Adrenal gland (tissue), 19 donors: ENCODE measurements at places on chromosomes 6 and 20.

DNA sequence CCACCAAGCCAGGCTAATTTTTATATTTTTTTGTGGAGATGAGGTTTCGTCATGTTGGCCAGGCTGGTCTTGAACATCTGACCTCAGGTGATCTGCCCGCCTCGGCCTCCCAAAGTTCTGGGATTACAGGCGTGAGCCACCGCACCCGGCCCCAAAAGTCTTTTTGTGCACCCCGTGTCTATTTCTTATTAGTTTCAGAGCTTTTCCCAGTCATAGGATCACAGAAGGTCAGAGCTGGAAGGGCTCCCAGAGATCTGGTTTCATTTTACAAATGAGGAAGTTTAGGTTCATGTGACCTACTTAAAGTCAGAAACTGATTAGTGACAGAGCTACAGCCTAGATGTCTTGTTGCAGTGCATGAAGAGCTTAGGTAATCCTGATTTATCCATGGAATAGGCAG is 1.6 kb upstream of the OGFRL1 start:
- DNase-seq: peak; percentile 58

DNA sequence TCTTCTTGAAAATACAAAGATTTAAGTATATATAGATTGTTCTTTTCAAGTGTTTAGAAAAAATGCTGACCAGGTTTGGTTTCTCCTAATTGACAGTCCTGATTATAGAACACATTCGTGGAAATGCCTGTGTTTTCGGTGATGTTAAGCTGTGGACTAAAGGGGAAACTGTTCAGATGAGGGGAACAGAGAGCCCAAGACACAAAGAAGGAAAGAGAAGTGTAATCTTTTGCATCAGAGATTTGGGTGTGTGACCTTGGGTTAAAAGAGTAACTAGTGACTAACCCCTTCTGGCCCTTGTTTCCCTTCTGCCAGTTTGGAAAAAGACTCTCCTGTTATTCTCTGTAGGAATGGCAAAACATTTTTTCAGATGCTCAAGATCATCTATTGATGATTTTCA is 331.3 kb downstream of the RIMS1 start:
- DNase-seq: no peak

DNA sequence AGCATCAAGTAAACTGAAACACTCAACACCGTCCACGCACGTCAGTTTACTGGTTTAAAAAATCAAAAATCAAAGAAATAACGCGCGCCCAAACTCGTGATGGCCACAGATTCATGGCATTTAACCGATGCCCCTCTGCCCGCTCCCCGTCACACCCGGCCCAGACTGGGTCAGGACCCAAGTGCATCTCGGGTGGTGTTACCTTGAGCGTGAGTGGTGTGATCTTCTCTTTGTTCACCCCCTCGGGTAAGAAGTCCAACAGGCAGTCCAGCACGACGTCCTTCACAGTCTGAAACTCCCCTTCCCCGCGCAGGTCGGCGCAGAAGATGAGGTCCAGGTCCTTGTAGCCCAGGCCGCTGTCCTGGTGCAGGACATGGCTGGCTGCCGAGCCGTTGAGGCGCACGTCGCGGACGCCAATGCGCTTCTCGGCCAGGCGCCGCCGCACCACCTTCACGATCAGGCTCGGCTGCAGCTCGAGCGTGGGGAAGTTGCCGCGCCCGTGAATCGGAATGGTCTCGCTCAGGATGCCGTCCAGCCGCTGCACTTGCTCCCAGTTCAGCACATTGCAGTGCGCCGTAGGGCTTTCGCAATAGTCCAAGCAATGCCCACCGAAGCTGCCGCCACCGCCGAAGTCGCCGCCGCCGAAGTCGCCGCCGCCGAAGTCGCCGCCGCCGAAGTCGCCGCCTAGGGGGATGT is 945 bp downstream of the TENT5A start:
- peak; percentile 72 for DNase-seq

GRCh38 chr6:168838037-168838399 is 397.0 kb downstream of the SMOC2 start:
- DNase-seq: no peak

GRCh38 chr20:57851796-57852195 is 142.0 kb upstream of the PMEPA1 start:
- DNase-seq: no peak

DNA sequence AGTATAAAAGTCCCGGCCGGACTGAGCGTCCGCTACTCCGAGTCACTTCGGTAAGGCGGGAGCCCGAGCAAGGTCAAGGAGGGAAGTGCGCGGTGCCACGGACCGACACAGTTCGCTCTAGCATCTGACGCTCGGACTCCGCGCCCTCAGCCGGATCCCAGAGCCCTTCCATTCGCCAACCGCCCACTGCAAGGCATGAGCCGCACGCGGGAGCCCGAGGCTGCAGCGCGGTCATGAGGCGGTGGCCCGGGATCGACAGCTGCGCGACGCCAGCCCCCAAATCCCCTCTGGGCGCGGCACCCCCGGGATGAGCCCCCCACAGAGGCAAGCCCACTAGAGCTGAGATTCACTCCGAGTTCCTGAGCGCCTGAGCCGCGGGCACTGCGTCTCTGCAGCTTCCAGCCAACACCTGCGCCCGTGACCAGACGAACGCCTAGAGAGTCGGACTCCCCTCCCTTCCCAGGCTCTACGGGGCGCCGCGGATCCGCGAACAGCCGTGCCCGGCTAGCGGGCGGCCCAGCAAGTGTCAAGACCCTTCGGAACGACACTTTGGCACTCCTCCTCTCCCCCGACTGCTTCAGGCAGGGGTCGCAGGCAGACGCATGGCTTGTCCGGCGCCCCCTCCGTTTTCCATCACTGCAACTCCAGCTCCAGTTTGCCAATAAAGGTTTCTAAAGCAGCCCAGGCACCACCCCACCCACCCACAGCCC is 725 bp upstream of the ISM1 start:
- DNase-seq: peak; percentile 48

DNA sequence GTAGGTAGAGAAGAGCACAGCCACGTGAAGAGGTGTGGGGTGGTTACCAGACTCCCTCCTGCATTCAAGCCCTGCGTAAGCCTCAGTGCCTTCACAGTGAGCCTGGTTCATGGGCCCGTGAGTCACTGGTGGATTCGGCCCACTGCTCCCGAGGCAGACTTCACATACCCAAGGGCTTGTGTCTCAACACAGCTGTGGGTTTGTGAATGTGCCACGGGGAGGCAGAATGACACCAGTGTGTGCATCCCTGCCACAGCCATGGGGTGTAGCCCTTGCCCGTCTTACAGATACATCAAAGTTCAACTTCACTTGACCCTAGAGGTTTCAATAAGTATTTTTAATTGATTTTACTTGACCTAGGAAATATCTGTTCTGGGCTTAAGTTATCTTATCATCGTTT is 108.5 kb downstream of the MAP3K4 start:
- no peak for DNase-seq

GRCh38 chr6:108437821-108438220 is 122.9 kb upstream of the FOXO3 start:
- DNase-seq: no peak
